Pancreas (tissue), 10 donors: ENCODE measurements at places on chromosomes 13 and 19.

DNA sequence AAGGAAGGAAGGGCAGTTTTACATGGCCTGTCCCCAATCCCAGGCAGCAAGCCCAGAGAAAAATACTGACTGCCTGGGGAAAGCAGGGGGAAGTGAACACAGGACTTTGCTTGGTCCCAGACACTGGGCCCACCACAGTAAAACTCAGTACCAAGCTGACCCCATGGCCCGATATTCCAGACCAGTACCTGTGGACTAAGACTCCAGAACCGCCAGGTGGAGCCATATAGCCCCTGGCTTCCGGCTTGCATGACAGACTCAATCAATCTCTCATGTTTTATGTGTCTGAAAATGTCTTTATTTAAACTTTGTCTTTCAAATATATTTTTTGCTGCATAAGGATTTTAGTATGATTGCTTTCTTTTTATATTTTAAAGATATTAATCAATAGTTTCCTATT is 767.9 kb upstream of the SLITRK6 start:
- DNase-seq, result peak; percentile 49
- H3K4me3 ChIP-seq, result no peak overlapping the region
- H3K4me1 ChIP-seq, result no peaks in the 10 kb centered on the region
- no peaks in the 10 kb centered on the region for H3K27me3 ChIP-seq
- H3K36me3 ChIP-seq, result no peaks in the 10 kb centered on the region

DNA sequence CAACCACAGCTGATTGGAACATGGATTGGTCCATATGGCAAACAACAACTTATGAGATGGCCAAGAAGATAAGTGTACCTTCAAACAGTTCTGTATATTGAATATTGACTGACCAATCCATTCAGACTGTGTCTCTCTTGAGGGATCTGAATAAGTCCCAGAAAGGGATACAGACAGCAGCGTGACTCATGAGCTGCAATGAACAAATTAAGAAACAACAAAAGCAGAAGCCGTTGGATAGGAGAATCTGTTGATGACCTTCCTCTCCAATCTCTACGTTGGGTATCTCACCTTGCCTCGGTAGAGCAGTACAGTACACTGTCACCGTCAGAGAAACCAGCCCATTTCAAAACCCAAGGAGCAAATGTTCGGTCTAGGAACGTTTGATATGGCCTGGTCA is 21.3 kb downstream of the MBD3L2B start:
- no peak overlapping the region for H3K27ac ChIP-seq
- DNase-seq, result no peak
- H3K4me1 ChIP-seq, result no peaks in the 10 kb centered on the region
- H3K36me3 ChIP-seq, result no peaks in the 10 kb centered on the region
- H3K4me3 ChIP-seq, result no peak overlapping the region
- no peaks in the 10 kb centered on the region for H3K27me3 ChIP-seq

DNA sequence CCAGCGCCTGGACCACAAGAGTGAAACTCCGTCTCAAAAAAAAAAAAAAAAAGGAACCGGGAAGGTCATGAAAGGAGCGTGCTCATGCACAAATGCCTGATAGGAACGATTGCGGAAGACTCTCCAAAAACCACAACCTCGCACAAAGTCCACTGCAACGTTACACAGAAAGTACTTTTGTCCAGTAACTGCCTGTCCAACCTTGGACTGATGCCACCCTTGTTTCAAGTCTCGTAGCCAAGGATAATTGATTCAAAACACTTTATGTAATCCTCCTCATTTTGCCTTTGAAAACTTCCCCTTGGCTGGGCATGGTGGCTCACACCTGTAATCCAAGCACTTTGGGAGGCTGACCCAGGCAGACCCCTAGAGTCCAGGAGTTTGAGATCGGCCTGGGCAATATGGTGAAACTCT is 13.7 kb downstream of the LGALS7 start:
- H3K4me3 ChIP-seq, result no peak overlapping the region
- no peaks in the 10 kb centered on the region for H3K27me3 ChIP-seq
- DNase-seq, result no peak
- H3K36me3 ChIP-seq, result no peaks in the 10 kb centered on the region

- H3K4me1 ChIP-seq, result no peaks in the 10 kb centered on the region
- no peaks in the 10 kb centered on the region for H3K36me3 ChIP-seq
- DNase-seq, result no peak
- no peaks in the 10 kb centered on the region for H3K27me3 ChIP-seq
- H3K27ac ChIP-seq, result no peak overlapping the region
These were observed 1541.8 kb downstream of the EFNB2 start for GRCh38 chr13:104993708-104994107.

DNA sequence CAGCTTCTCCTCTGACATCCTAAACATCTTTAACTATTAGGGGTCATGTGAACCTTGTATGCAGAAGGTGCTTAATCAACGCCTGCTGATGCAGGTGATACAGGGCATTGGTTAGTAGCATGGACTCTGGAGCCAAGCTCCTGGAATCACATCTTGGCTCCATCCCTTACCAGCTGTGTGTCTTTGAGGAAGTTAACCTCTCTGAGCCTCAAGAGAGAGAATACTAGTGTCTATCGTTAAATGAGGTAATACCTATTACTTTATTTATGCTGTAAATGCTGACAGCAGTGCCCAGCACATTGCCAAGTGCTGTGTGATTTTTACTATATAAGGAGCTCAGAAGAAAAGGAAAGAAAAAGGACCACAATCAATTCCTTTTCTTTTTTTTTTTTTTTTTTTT is 11.2 kb upstream of the SELENOW start:
- no peaks in the 10 kb centered on the region for H3K36me3 ChIP-seq
- no peaks in the 10 kb centered on the region for H3K27me3 ChIP-seq
- H3K4me3 ChIP-seq, result no peak overlapping the region
- no peak overlapping the region for H3K27ac ChIP-seq
- DNase-seq, result no peak

- H3K4me1 ChIP-seq, result no peaks in the 10 kb centered on the region
- DNase-seq, result no peak
- no peaks in the 10 kb centered on the region for H3K36me3 ChIP-seq
- H3K4me3 ChIP-seq, result no peak overlapping the region
These were observed 351.9 kb upstream of the MIR17HG start for GRCh38 chr13:90995614-90996013.

DNA sequence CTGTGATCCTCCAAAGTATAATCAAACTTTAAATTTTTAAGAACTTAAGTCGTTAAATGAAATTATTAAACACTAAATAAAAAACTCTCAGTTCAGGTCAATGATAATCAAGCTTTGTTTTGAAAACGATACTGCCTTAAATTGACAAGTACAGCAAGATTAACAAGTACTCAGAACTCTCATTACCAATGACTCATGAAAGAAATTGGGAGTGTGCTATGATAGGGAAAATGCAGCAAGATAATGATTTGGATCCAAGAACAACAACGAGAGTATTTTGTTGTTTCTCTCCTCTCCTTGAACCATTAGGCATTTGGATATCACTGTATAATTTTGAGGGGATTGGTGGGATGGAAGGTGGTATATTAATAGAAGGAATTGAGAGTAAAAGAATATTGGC is 10.2 kb downstream of the N4BP2L2 start:
- no peak overlapping the region for H3K4me3 ChIP-seq
- DNase-seq, result no peak
- no peaks in the 10 kb centered on the region for H3K27me3 ChIP-seq
- H3K4me1 ChIP-seq, result peaks cover 17% of the 10 kb centered on the region
- H3K36me3 ChIP-seq, result no peaks in the 10 kb centered on the region

DNA sequence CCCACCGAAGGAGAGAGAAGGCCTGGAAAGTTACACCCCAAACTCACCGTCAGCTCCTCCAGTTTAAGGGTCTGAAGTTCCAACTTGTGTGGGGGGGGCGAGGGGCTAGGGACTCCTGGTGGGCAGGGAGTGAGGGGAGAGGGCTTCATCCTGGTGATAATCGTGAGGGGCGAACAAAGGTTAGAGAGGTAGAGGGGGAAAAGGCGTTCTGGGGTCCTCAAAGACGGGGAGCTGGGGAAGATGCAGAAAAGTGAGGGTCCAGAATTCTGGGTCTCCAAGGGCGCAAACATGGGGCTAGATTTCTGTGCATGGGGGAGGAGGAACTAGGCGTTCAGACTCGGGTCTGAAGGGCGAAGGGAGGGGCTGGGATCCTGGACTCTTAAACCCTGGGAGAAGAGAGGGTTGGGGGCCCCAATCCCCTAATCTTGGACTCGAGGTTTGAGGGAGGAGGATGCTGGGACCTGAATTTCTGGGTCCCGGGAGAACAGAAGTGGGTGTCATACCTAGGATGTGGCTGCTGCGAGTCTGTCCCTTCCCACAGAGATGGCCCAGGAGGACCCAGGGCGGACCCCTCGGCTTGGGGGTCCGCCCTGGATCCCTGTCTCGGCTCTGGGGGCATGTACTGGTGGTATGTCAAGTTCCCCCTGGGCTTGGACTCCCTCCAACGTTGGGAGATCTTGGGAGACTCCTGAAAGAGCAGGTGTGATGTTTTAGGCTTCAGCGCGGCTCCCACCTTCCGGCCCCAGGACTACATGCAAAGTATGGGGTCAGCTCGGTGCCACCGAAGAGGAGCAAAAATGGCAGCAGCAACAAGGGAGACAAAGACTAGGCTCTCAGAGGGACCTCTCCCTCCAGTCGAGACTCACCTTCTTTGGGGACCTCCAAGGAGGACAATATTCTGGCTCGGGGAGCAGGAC is 4.5 kb downstream of the MAMSTR start:
- no peaks in the 10 kb centered on the region for H3K27me3 ChIP-seq
- H3K36me3 ChIP-seq, result no peaks in the 10 kb centered on the region

DNA sequence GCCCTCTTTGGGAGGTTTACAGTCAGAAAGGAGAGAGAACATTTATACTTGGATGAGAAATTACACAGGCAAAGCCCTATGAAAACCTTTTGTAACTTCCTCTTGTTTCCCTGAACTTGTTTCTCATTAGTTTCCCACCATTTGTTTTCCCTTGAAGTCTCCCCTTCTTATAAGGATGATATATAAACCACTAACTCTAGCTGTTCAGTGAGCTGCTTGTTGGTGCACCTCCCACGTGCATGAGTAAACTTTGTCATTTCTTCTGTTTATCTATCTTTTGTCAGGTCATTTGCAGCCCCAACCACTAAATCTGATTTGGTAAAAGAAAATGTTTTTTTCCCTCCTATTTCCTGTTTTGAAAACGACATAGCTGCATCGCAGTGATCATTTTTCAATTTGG is 919.9 kb downstream of the SLITRK1 start:
- H3K36me3 ChIP-seq, result no peaks in the 10 kb centered on the region
- no peak overlapping the region for H3K4me3 ChIP-seq
- H3K27me3 ChIP-seq, result no peaks in the 10 kb centered on the region
- H3K4me1 ChIP-seq, result no peaks in the 10 kb centered on the region
- no peak overlapping the region for H3K27ac ChIP-seq

GRCh38 chr13:42355491-42356183 is 83.7 kb downstream of the AKAP11 start:
- no peaks in the 10 kb centered on the region for H3K27me3 ChIP-seq
- no peaks in the 10 kb centered on the region for H3K36me3 ChIP-seq
- H3K4me1 ChIP-seq, result no peaks in the 10 kb centered on the region

DNA sequence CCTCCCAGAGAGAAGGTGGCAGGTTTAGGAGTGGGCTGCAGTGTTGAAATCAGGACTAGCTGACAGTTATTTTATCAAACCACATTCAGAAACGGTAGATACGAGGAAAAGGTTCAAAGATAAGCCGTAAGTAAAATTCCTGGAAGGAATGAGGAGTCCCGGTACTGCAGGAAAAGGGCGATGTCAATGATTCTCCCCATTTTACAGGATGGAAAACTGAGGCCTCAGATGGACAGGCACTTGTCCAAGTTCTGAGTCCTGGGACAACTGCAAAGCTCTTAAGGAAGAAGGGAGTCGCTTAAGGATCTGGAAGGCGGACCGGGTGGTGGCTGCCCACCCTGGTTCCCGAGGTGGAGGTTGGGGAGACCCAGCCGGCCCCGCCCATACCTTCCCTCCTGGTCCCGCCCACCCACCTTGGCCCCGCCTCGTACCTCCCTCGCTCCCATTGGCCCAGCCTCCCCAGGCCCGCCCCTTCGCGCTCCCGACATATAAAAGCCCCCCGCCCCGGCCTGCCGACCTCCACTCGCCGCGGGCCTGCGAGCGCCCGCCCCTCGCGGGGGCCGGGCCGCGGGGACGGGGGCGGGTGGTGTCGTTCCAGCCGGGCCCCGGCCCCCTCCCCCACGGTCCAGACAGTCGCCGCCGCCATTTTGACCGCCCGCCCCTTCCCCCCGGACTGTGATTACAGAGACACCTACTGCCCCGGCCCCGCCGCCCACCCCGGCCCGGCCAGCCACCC is 603 bp downstream of the RFX1 start:
- peak overlapping the region; percentile 100 for H3K27ac ChIP-seq
- peak; percentile 93 for DNase-seq
- no peaks in the 10 kb centered on the region for H3K36me3 ChIP-seq
- H3K27me3 ChIP-seq, result no peaks in the 10 kb centered on the region

DNA sequence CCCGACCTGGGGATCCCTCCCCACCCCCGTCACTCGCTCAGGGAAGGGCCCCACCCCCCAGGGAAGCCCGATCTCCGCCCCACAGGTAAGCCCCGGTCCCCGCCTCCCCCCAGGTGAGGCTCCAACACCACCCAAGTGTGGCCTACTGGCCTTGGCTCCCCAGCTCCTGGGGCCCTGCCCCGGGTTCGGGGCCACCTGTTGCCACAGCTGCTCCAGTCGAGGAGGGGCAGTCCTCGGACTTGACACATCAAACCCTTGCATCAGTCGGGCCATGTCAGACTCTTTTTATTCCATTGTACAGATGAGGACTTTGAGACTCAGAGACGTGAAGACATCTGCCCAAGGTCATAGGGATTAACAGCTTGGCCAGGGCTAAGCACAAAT is 512 bp downstream of the CC2D1A start:
- H3K27ac ChIP-seq, result peak overlapping the region; percentile 80
- DNase-seq, result peak; percentile 66
- peaks cover 14% of the 10 kb centered on the region for H3K36me3 ChIP-seq
- peak overlapping the region; percentile 76 for H3K4me3 ChIP-seq

- no peak for DNase-seq
- no peak overlapping the region for H3K4me3 ChIP-seq
- H3K36me3 ChIP-seq, result no peaks in the 10 kb centered on the region
- H3K27me3 ChIP-seq, result no peaks in the 10 kb centered on the region
These were observed 251.8 kb downstream of the UQCRFS1 start for GRCh38 chr19:28960986-28961705.

DNA sequence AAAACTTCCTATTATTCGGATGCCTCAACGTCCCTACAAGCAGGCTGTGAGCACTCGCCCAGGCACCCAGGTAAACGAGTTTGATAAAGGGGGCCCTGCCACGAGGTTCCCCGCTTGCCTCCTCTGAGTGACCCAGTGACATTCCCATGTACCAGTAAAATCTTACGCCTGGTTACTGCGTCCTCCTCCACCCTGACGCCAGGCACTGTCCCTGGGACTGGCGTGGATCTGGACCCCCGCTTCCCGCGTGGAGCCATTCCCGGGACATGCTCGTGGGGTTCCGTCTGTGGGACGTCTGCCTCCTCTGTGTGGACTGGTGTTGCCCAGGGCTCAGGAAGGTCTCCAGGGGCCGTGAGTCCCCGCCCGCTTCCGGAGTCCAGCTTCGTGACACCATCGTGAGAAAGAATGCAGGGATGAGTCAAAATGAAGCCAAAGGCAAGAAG is 407 bp upstream of the ZNF550 start:
- H3K27me3 ChIP-seq, result no peaks in the 10 kb centered on the region
- H3K4me1 ChIP-seq, result peaks cover 5% of the 10 kb centered on the region
- H3K4me3 ChIP-seq, result peak overlapping the region; percentile 92
- DNase-seq, result peak; percentile 41
- H3K36me3 ChIP-seq, result peaks cover 10% of the 10 kb centered on the region
